Endothelial cell (in vitro differentiated cells): ENCODE measurements at places on chromosomes 5 and 9.
A peak's percentile ranks its signal among the peaks of the same experiment; 100 is the strongest.

DNA sequence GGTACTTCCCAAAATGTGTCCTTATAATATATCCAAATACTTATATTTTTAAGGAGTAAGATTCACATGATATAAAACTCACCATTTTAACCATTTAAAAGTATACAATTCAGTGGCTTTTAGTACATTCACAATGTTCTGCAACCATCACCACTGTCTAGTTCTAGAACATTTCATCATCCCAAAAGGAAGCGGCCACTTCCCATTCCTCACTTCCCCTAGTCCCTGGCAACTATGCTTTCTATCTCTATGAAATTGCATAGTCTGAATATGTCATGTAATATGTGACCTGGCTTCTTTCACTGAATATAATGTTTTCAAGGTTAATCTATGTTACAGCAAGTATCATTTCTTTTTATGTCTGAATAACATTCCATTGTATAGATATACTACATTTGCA is 615.1 kb upstream of the SGCD start:
- no peak for DNase-seq

DNA sequence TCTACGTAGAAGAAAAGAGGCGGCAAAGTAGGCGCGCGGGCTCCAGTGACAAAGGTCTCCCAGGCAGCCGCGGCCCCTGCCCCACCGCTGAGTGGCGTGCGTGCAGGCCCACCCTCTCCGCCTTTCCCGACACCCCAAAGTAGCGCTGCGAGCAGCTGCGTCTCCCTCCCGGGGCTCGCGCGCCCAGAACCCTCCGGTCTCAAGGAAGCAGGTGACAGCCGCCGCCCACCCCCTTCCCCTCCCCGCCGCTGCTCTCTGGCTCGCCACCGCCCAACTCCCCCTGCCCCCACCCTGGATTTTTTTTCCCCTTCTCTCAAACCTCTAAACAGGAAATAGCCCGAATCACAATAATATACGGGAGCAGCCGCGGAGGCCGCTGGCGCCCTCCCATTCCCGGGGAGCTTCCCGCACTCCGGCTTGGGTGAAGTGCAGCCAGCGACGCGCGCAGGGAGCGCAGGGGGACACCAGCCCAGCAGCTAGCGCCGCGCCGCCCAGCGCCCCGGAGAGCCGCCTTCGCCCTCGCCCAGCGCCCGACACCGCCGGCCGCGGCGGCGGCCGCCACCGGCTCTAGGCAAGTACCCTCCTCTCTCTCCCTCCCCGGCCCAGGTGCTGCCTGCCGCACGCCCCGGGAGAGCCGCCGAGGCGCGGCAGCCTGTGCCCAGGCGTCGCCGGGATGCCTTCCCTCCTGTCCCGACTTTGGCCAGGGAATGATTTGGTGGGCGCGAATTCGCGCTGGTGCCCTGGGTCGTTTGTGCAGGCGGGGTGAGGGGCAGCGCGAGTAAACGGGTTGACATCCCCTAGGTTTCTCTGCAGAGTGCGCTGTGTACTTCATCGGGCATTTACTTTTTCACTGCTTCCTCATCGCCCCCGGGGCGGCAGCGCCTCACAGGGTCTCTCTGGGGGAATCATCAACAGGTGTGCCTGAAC is 52.7 kb upstream of the TJP2 start:
- peak; percentile 67 for DNase-seq

DNA sequence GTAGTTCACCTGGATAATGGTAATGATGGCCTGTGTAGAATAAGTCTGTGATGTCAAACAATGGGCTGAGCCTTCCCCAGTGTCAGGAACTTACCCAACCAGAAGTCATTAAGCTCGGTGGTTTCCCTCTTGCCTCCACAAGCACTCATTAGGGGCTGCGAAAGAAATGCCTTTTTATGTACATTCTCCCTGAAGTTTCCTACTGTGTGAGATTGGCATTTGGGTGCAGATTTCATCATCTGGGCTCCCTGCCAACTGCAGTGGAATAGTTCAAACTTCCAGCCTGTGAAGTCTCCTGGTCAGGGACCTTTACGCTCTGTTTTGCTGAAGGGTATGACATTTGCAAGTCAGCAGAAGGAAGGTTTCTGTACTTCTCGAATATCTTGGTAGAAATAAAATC is 41.6 kb upstream of the TMEM215 start:
- no peak for DNase-seq

DNA sequence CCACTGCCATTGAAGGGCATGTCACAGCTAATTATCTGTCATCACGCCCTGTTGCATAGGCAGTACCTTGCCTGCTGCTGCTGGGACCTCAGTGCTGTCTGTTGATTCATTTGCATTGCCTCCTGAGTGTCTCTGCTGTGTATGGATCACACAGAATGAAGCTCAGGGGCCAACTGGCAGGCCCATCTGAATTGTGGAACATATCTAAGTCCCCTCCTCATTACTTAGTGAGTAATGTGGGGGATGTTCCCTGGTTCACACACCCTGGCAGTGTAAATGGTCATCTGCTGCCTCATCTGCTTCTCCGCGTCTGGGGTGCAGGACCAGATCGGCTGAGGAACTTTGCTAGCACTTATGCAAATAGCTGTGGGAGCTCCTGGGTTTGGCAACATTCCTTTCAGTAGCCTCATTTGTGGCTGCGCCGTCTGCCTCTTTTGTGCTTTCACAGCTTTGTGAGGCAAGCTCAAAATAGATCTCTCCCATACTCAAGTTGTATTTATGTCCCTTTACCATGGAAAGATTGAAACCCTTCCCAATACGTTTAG is 25.4 kb downstream of the TYRP1 start:
- DNase-seq, result peak; percentile 5

GRCh38 chr9:88501086-88501485 is 33.9 kb upstream of the NXNL2 start:
- no peak for DNase-seq

DNA sequence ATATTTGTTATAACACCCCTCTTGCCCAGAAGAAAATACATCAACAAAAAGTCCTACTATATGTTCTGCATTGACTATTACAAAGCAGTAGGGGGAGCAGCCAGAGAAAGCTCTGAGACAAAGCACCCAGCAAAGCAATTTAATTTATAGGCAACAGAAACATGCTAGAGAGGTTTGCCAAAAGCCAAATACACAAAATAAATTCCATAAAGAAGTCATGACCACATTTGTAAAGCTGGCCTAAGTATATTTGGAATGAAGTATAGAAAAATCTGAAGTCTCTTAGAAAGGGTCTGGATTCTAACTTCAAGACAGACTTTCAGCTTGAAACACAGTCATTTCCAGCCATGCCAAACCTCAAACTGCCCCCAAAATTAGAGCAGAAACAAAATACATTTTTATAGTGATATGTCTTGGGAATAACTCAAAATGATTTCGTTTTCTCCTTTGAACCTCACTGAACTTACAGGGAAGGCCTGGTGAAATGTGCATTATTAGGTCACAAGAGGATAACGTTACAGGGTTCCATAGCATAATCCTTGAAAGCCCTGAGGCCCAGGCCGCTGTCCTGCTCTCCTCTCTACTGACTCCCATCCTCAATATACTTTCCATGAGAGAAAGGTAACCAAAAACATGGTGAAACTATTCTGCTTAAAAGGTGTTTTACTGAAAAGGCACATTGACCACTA is 451.8 kb downstream of the RAB3C start:
- no peak for DNase-seq

- peak; percentile 55 for DNase-seq
Observed at GRCh38 chr9:113650207-113651131, 186.9 kb downstream of the RGS3 start.

DNA sequence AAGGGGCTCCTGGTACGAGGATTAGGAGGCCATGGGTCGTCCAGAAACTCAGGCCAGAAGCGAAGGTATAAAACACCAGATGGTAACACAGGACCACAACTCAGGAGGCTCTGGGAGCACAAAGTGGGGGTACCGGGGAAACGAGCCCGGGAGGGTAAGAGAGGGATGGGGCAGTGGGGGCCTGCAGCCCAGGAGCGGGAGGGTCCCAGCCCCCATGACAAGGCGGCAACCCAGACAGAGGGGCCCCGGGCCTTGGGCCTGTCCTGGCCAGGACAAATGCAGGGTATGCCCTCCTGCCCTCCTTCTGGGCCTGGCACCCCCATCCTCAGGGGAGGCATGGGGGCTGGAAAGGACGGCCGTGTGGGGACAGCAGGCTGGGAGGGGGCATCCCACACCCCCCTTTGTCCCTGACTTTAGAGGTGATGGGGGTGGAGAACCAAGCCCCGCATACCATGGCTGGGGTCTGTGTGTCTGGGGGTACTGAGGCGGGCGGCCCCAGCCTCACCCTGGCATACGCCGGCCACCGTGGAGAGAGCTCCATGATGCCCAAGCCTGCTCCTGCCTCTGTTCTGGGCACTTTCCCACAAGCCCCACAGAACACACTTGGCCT is 47.0 kb upstream of the EXOC3 start:
- DNase-seq, result no peak

- DNase-seq, result no peak
Observed at GRCh38 chr5:176877793-176878331, 21.3 kb downstream of the HK3 start.

DNA sequence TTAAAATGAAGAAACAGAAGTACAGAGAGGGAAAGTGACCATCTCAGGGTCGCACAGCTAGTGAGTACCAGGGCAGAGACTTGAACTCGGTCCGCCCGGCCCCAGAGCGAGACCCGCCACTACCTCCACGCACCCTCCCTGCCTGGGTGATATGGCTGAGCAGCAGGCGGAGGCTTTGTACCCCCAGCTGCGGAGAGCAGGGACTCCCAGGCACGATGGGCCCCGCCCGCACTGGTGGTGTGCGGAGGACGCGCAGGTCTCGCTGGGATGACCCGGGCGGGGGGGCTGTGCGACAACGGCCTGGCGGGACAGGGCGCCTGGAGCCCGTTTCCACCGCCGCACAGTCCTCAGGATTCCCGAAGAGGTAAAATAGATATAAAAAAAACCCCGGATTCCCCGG is 64.7 kb upstream of the LARP1 start:
- no peak for DNase-seq
